ENCODE measurements at places on chromosomes 6 and 20.

DNA sequence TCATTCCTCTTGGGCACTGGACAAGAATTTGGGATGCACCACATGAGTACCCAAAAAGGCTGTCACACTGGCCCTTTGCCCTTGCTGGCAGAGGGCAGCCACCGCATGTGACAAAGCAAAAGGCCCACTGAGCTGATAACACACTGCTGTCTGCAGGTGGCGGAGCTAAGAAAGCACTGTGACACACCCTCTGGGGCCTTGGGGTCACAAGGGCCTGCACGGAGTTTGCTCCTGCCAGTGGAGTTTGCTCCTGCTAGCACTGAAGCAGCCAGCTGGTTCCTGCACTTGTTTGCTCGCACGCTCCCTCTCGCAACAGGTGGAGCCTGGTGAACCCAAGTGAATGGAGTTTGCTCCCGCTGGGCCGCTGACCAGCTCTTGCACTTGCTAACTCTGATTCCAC is 132.6 kb downstream of the LCA5 start:
- no peak for DNase-seq

- no peak for DNase-seq
Measured at GRCh38 chr20:51087266-51087665, 64.4 kb upstream of the KCNG1 start.

- DNase-seq = no peak
Measured at GRCh38 chr6:37980222-37980595, 160.7 kb downstream of the ZFAND3 start.

- DNase-seq = no peak
Measured at GRCh38 chr6:84752118-84752850, 12.1 kb downstream of the TBX18 start.

GRCh38 chr6:117544716-117545115 is 57.6 kb downstream of the GOPC start:
- DNase-seq = no peak

GRCh38 chr6:136079701-136080565 is 170.2 kb downstream of the MTFR2 start:
- no peak for DNase-seq

DNA sequence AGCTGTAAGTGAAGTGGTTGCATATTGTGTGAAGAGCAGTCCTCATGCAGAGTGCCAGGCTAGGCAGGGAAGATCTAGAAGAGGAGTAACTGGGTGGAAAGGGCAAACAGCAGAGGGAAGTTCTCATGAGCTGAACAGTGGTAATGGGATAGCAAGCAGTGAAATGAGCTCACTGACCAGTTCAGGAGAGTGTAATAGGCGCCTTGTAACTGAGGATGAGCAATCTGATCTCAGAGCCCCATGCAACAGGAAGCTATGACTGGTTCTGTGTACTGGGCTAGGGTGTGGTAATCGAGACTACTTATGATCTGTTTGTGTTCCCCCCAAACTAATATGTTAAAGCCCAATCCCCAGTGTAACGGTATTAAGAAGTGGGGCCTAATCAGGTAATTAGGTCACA is 98.6 kb downstream of the RFX6 start:
- no peak for DNase-seq

GRCh38 chr6:74902089-74902488 is 303.8 kb downstream of the COL12A1 start:
- no peak for DNase-seq

GRCh38 chr6:105310371-105310770 is 92.5 kb downstream of the PREP start:
- DNase-seq = peak; percentile 58

DNA sequence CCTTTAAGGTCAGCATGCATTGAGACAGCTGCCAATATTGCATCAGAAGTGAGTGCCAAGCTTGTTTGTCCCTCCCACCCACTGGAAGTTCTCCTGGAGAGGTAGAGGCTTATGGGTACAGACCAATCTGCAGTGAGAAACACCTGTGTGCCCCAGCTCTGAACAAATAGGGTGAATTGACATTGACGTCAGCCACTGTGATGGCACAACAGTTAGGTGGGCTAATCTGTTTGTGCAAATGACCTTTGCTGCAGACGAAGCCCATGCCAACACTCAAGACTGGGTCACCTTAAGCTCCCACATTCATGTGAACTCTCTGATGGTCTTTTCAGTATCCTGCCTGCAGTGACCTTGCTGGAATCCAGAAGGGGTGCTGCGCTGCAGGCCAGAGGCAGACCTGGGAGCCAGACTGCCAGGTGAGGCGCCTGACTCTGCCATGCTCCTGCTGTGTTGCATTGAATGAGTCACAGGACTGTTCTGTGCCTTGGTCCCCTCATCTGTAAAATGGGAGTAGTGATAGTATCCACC is 99.9 kb downstream of the ALDH8A1 start:
- no peak for DNase-seq
